ENCODE measurements at places on chromosomes 6 and 20. TPM values are rescaled to one million over a fixed set of nuclear protein-coding genes. Genes with fewer than 3 reads are reported as not detected.

The CNPY3 gene
- 29.0 TPM for total RNA-seq

The ERMARD gene
- total RNA-seq = 14.8 TPM

The SLC13A3 gene
- total RNA-seq = under 0.01 TPM

The LY6G6F gene
- not detected for total RNA-seq

The PPP1R11 gene
- total RNA-seq = 11.1 TPM

The PLCB4 gene
- total RNA-seq = 4.8 TPM

The DXO gene
- total RNA-seq = 7.3 TPM
